Tibial nerve (tissue), 4 donors: ENCODE measurements at places on chromosomes 16 and 17. TPM values are rescaled to one million over a fixed set of nuclear protein-coding genes. Genes with fewer than 3 reads are reported as not detected.

- DNase-seq: no peak
- no peaks in the 10 kb centered on the region for H3K36me3 ChIP-seq
- no peaks in the 10 kb centered on the region for H3K27me3 ChIP-seq
- no peaks in the 10 kb centered on the region for H3K4me1 ChIP-seq
- no peak overlapping the region for H3K27ac ChIP-seq
These were observed 33.1 kb upstream of the MEIOC start for GRCh38 chr17:44623070-44623725.

Gene SLC12A3
- not detected for total RNA-seq

DNA sequence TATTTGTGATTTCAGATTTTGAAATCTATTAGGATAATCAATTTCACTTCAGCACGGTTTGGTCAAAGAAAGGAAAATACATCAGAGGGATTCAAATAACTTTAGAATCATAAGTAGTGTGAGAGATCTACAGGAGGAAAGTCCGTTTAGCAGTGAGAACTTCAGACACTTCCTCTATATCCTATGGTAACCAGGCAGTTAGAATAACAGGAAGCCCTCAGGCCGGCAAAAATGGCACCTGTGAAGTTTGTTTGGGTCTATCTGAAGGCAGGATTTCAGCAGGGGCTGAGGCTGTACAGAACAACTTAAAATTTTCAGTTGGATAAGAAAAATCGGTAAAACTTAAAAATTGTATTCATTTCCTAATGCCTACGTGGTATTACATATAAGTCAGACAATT is 24.9 kb downstream of the KCNJ16 start:
- no peaks in the 10 kb centered on the region for H3K36me3 ChIP-seq
- H3K27ac ChIP-seq: no peak overlapping the region
- no peak for DNase-seq
- H3K4me3 ChIP-seq: no peak overlapping the region
- peaks cover 7% of the 10 kb centered on the region for H3K4me1 ChIP-seq

Gene DPH1
- 56.3 TPM for total RNA-seq

Gene LGALS9B
- total RNA-seq: not detected

DNA sequence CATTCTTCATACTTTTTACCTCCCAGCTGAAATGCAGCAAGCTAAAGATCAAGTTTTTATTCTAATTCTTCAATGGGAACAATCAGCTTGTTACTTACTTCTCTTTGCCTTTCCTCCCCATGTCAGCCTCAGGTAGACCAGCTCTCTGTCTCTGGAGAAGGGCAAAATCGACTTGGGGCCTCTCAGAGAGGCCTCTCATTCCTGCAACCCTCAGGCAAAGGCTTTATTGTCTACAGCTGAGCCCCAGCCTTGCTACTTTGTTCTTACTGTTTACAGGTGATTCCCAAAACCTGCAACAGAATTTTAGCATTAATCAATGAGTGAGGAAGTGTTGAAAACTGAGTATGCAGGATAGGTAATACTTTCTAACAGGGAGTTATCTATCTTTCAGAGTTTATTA is 148.6 kb downstream of the KIF2B start:
- no peaks in the 10 kb centered on the region for H3K4me1 ChIP-seq
- no peak overlapping the region for H3K4me3 ChIP-seq
- no peaks in the 10 kb centered on the region for H3K36me3 ChIP-seq
- H3K27me3 ChIP-seq: no peaks in the 10 kb centered on the region
- H3K27ac ChIP-seq: no peak overlapping the region
- DNase-seq: no peak

DNA sequence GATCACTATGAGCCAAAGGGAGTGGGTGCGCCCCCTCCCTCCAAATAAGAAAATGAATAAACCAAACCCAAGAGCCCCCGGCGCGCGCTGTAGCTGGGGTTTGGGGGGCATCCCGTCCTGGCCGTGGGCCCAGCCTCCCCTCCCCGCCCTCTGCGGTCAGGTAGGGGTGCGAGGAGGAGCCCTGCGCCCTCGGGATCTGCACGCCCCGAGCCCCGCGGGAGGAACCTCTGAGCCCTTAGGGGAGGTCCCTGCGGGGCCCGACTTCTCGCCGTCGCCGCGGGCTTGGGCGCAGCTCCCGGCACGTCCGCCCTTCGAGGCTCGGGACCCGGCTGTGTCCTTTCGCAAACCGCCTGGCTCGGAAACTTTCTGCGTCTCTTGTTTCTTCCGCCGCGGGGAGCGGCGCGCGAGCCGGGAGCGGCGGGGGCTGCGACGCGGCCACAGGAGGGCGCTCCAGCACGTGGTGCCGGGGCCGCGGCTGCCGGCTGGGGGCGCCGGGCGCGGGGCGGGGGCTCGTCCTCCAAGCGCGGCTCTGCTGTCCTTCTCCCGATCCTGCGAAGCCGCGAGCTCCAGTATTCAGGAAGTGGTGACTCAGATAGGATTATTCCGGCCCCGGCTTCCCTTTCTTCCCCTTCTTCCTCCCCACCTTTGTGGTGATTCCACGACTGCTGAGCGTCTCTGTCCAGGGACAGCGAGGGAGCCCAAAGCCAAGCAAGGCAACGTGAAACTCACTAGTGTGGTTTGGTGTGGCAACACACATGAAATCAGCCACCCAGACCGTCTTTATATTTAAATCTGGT is 1.6 kb downstream of the PITPNC1 start:
- no peaks in the 10 kb centered on the region for H3K27me3 ChIP-seq
- peak; percentile 50 for DNase-seq

Gene MYO15A
- total RNA-seq: 2.3 TPM

GRCh38 chr17:81206657-81207056 is 16.1 kb downstream of the CEP131 start:
- no peak overlapping the region for H3K27ac ChIP-seq
- no peak overlapping the region for H3K4me3 ChIP-seq
- no peak for DNase-seq
- H3K36me3 ChIP-seq: no peaks in the 10 kb centered on the region

Gene PYY
- not detected for total RNA-seq

- H3K27me3 ChIP-seq: no peaks in the 10 kb centered on the region
- H3K4me3 ChIP-seq: no peak overlapping the region
- H3K27ac ChIP-seq: peak overlapping the region; percentile 71
- peak; percentile 48 for DNase-seq
- no peaks in the 10 kb centered on the region for H3K36me3 ChIP-seq
These were observed 34.1 kb downstream of the EEF2K start for GRCh38 chr16:22240023-22240710.

DNA sequence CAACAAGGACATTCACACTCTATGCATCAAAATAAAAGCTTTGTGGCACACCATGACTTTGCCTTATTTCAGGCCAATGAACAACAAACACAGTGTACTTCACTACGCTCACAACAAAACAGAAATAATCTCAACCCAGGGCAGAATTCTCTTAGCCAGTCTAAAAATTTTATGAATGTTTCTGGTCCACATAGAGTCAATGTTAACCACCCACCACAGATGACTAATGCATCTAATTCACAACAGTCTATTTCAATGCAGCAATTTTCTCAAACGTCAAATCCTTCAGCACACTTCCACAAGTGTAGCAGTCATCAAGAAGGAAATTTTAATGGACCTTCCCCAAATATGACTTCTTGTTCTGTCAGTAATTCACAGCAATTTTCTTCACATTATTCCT is 101.7 kb downstream of the CHD9 start:
- H3K4me1 ChIP-seq: no peaks in the 10 kb centered on the region
- no peak overlapping the region for H3K4me3 ChIP-seq

Gene RCVRN
- not detected for total RNA-seq

Gene TNRC6C
- total RNA-seq: 28.0 TPM

DNA sequence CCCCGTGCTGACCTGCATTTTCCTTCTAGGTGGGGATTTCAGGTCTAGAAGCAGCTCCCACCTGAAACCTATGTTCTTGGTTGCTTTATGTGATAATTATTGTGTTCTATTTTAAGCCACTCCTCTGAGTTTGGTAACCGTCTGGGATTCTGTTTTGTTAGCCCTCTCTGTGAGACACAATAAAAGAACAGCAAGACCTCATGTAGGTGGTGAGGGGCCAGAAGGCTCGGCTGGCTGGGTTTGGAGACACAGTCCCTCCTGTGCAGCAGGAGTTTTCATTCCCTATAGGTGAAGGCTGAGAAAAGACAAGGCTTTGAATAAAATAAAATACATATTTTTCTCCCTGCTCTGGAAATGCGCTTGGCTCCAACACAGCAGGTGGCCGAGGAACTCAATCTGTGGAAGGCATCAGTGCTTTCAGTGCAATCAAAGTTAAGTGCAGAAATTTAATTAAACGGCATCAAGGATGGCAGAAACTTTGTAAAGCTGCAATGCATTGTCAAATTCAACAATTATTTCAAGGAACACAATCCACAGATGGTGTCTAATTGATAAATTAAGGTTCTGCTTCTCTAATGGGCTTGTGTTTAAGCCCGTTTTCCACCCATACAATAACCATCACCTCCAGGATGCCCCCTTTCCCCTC is 107.8 kb downstream of the MSI2 start:
- H3K27ac ChIP-seq: no peak overlapping the region
- H3K27me3 ChIP-seq: no peaks in the 10 kb centered on the region
- no peaks in the 10 kb centered on the region for H3K36me3 ChIP-seq
- no peaks in the 10 kb centered on the region for H3K4me1 ChIP-seq

- H3K27ac ChIP-seq: no peak overlapping the region
- no peak overlapping the region for H3K4me3 ChIP-seq
- DNase-seq: no peak
- H3K27me3 ChIP-seq: no peaks in the 10 kb centered on the region
- H3K4me1 ChIP-seq: no peaks in the 10 kb centered on the region
These were observed 256.1 kb upstream of the SALL1 start for GRCh38 chr16:51407199-51407598.

Gene ZFPM1
- 0.59 TPM for total RNA-seq

Gene CD68
- total RNA-seq: 19.3 TPM

GRCh38 chr16:14249291-14250032 is 178.3 kb downstream of the MRTFB start:
- H3K27ac ChIP-seq: no peak overlapping the region
- no peaks in the 10 kb centered on the region for H3K4me1 ChIP-seq
- no peak overlapping the region for H3K4me3 ChIP-seq
- peak; percentile 60 for DNase-seq

Gene FASN
- 138 TPM for total RNA-seq

Gene CD300H
- total RNA-seq: not detected

DNA sequence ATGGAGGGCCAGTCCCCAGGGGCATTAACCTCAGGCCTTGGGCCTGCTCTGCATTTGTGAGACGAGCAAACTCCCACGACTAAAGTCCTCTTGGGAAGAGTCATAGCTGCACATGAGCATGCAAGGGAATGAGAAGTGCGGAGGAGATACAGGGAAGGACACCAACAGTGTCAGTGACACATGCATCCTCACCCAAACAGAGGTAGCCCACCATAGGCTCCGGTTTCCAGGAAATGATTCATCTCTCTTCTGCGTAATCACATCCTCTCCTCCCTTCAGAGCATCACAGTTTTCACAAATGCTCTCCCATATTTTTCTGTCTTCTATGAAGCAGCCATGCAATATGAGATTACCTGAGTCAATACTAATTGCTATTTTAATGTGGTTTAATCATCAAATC is 725.7 kb upstream of the GOT2 start:
- no peak for DNase-seq
- no peaks in the 10 kb centered on the region for H3K27me3 ChIP-seq
- no peak overlapping the region for H3K27ac ChIP-seq
- H3K4me1 ChIP-seq: no peaks in the 10 kb centered on the region
- H3K36me3 ChIP-seq: no peaks in the 10 kb centered on the region
- H3K4me3 ChIP-seq: no peak overlapping the region

- H3K36me3 ChIP-seq: no peaks in the 10 kb centered on the region
- no peak overlapping the region for H3K4me3 ChIP-seq
- peak overlapping the region; percentile 58 for H3K27ac ChIP-seq
These were observed 153.5 kb downstream of the VPS53 start for GRCh38 chr17:561116-561515.

DNA sequence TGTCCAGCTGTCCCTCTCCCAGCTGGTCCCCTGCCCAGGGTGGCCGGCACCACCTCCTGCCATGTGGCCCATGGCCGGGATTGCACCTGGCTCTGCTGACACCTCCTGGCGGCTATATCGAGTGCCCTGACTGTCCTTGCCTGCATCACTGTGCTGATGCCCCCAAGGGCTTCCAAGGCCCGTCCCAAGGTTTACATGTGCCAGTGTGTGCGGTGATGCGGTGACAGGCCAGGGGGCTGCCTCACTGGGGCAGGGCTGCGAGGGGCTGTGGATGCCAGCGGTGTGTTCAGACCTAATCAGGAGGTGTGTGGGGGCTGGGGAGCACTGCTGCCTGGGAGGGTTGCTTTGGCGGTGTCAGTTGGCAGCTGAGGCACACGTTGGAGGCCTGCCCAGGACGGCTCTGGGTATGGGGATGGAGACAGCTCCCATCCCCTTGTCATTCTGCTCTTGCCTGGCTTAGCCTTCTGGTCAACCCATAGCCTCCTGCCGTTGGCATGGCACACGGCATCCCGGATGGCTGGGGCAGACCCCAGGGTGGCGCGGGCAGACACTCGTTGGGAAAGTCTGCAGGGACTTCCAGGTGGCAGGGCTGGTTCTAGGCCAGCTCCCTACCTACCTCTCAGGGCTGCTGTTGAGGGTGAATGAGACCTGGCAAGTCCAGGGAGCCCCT is 5.5 kb downstream of the MAP2K3 start:
- H3K36me3 ChIP-seq: no peaks in the 10 kb centered on the region
- no peak overlapping the region for H3K27ac ChIP-seq
- DNase-seq: no peak
- H3K4me3 ChIP-seq: no peak overlapping the region
- no peaks in the 10 kb centered on the region for H3K27me3 ChIP-seq

- H3K36me3 ChIP-seq: no peaks in the 10 kb centered on the region
- no peaks in the 10 kb centered on the region for H3K4me1 ChIP-seq
- no peaks in the 10 kb centered on the region for H3K27me3 ChIP-seq
- H3K4me3 ChIP-seq: no peak overlapping the region
- H3K27ac ChIP-seq: no peak overlapping the region
These were observed 30.3 kb upstream of the SUPT4H1 start for GRCh38 chr17:58382108-58382871.

- no peaks in the 10 kb centered on the region for H3K4me1 ChIP-seq
- peaks cover 43% of the 10 kb centered on the region for H3K27me3 ChIP-seq
- H3K36me3 ChIP-seq: no peaks in the 10 kb centered on the region
- no peak for DNase-seq
- H3K27ac ChIP-seq: no peak overlapping the region
These were observed 10.7 kb upstream of the PIPOX start for GRCh38 chr17:29032013-29032856.

GRCh38 chr17:35934760-35935159 is 4.2 kb upstream of the RDM1 start:
- H3K27me3 ChIP-seq: no peaks in the 10 kb centered on the region
- no peak for DNase-seq
- no peak overlapping the region for H3K27ac ChIP-seq
- H3K4me3 ChIP-seq: no peak overlapping the region
- no peaks in the 10 kb centered on the region for H3K36me3 ChIP-seq

GRCh38 chr16:67989322-67990017 is 9.2 kb upstream of the DPEP3 start:
- no peaks in the 10 kb centered on the region for H3K4me1 ChIP-seq
- no peak for DNase-seq
- no peaks in the 10 kb centered on the region for H3K27me3 ChIP-seq
- H3K36me3 ChIP-seq: no peaks in the 10 kb centered on the region
- H3K4me3 ChIP-seq: no peak overlapping the region

- H3K27me3 ChIP-seq: no peaks in the 10 kb centered on the region
- DNase-seq: no peak
- H3K36me3 ChIP-seq: peaks cover 56% of the 10 kb centered on the region
- H3K4me1 ChIP-seq: no peaks in the 10 kb centered on the region
These were observed 44.7 kb downstream of the CRISPLD2 start for GRCh38 chr16:84864326-84864955.

GRCh38 chr17:15885770-15886169 is 59.2 kb upstream of the ADORA2B start:
- H3K36me3 ChIP-seq: no peaks in the 10 kb centered on the region
- H3K27me3 ChIP-seq: no peaks in the 10 kb centered on the region
- H3K27ac ChIP-seq: no peak overlapping the region
- no peak for DNase-seq
